ENCODE measurements at places on chromosomes 13 and 19. TPM values are rescaled to one million over a fixed set of nuclear protein-coding genes. Genes with fewer than 3 reads are reported as not detected.

- no peak overlapping the region for H3K4me3 ChIP-seq
- no peak for DNase-seq
- H3K27me3 ChIP-seq: no peaks in the 10 kb centered on the region
- H3K4me1 ChIP-seq: no peaks in the 10 kb centered on the region
- H3K36me3 ChIP-seq: no peaks in the 10 kb centered on the region
- H3K27ac ChIP-seq: no peak overlapping the region
Measured at GRCh38 chr19:8884416-8884815, 52.2 kb downstream of the MBD3L1 start.

DNA sequence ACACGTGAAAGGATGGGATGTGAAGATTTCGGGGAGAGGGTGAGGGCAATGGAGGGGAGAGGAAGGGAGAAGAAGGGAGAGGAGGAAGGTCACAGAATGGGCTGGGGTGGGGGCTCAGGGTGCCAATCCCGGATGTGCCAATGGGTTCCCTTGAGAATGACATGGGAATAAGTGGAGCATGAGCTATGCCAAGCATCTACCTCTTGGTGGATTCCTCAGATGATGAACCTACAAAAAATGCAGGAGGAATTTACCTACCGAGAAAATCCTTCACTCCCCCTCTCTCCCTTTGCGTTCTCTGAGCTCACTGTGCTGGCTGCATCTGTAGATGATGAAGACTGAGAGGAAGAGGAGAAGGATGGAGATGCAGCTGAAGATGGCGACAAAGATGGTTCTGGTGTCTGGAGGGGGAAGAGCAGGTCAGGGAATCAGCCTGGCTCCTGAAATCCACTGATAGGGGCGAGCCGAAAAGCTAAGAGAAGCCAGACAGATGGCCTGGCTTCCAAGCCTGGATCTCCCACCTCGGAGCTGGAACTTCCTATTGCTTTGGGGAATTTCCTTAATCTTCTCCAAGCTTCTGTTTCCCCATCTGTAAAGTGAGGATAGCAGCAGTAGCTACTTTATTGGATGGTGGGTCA, 21.6 kb downstream of the VSTM1 start:
- no peaks in the 10 kb centered on the region for H3K4me1 ChIP-seq
- H3K27me3 ChIP-seq: peaks cover 7% of the 10 kb centered on the region
- no peak overlapping the region for H3K4me3 ChIP-seq
- H3K27ac ChIP-seq: no peak overlapping the region
- no peaks in the 10 kb centered on the region for H3K36me3 ChIP-seq

GRCh38 chr19:16548956-16549355, 6.7 kb upstream of the CHERP start:
- peaks cover 17% of the 10 kb centered on the region for H3K36me3 ChIP-seq
- no peak for DNase-seq
- peaks cover 6% of the 10 kb centered on the region for H3K4me1 ChIP-seq
- no peak overlapping the region for H3K4me3 ChIP-seq
- H3K27me3 ChIP-seq: no peaks in the 10 kb centered on the region

- DNase-seq: no peak
- no peaks in the 10 kb centered on the region for H3K36me3 ChIP-seq
- no peak overlapping the region for H3K27ac ChIP-seq
- no peak overlapping the region for H3K4me3 ChIP-seq
- no peaks in the 10 kb centered on the region for H3K4me1 ChIP-seq
Measured at GRCh38 chr13:91375116-91375729, 23.2 kb upstream of the GPC5 start.

DNA sequence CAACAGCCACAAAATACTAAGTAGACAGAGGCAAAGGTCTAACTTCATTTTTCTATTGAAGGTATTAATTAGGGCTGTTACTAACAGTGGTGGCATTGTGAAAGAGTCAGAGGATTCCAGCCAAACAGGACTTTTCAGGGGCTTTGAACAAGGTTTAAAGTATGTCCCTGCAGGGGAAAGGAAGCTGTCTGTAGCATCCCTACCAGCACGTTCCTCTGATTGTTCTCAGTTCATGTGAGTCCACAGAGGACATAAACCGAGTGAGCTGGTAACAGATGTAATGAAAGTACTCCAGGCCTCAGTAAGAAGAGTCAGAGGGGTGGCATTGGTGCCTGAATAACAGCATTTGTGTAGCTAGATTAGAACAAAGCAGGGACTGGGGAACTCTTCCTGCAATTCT, 15.3 kb upstream of the SPATA13 start:
- DNase-seq: no peak
- no peaks in the 10 kb centered on the region for H3K36me3 ChIP-seq
- H3K27me3 ChIP-seq: no peaks in the 10 kb centered on the region
- H3K4me3 ChIP-seq: no peak overlapping the region
- peaks cover 13% of the 10 kb centered on the region for H3K4me1 ChIP-seq

NLRP7 gene
- total RNA-seq: not detected
